ENCODE measurements at places on chromosomes 1 and 21. TPM values are rescaled to one million over a fixed set of nuclear protein-coding genes. Genes with fewer than 3 reads are reported as not detected.

- DNase-seq, result no peak
Measured at GRCh38 chr1:221575605-221576004, 166.3 kb downstream of the DUSP10 start.

The TGFB2 gene
- 13.2 TPM for polyA plus RNA-seq

DNA sequence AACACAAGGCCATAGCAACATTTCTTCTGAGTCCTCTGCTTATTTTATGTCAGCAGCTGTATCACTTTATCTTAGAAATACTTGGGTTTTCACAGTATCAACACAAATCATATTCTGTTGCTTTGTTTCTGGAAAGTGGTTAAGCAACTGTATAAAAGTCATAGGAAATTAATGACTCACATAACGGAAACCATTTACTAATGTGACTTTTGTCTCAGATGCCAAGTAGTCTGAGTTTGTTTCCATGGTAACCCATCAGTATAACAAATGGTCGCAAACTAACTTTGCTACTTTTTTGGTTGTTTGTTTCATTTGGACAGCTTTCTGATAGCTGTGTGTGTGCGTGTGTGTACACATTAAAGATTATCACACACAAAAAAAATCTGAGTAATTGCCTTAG lies 31.1 kb downstream of the EEIG2 start:
- peak; percentile 73 for DNase-seq

DNA sequence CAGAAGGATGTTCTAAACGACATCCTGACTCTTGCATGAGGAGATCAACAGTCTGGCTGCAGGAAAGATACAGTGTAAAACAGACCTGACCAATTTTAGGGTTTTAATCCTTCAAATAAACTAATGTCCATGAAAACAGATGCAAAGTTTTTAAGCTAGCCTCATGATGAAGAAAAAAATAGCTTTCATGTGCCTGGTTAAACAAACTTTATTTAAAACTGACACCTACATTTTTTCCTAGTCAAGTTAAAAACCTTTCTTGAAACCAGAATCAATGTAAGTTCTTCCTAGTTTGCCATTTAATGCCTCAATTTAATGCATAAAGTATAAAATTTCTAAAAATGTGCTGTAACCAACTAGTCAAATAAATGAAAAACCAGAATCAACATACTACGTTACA lies 2.9 kb downstream of the WDR26 start:
- DNase-seq, result no peak

- no peak for DNase-seq
Measured at GRCh38 chr1:85404408-85404807, 60.6 kb downstream of the DDAH1 start.

DNA sequence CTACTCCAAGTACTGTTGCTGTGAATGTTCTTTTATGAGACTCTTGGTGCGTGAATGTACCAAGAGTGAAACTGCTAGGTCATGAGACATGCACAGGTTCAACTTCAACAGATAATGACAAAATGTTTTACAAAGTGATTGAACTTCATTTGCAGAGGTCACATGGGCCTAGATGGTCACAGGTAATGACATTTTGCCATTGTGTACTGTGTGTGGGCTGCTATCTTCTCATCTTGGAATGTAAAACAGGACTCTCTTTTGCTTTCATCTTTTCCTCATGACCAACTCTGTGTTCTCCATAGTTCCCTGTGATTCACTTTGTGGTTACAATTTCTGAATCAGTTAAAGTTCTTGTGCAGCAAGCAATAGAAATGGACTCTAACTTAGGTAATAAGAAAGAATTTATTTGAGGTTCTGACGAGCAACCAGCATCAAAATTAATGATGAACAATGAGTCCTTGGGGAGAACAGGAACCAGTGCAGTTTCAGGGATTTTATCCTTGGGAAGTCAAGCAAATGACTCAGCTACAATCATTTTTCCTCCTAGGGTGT lies 16.2 kb upstream of the TSNAX start:
- DNase-seq, result no peak

DNA sequence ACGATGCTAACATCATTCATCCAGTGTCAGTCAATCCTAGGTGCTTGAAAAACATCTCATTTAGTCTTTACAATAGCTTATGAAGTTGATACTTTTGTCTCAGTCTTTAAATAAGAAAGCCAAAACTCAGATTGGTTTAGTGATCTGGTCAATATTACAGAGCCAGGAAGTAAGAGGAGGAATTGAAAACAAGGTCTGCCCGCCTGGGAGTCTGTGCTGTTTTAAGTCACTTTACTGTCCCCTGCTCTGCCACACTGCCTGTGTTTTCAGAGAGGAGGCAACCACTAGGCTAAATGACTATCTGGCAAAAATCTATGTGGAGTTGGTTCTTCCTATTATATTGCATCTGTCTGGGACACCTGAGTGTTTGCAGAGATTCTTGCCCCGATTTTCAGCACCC lies 62.3 kb downstream of the ST6GALNAC3 start:
- no peak for DNase-seq

DNA sequence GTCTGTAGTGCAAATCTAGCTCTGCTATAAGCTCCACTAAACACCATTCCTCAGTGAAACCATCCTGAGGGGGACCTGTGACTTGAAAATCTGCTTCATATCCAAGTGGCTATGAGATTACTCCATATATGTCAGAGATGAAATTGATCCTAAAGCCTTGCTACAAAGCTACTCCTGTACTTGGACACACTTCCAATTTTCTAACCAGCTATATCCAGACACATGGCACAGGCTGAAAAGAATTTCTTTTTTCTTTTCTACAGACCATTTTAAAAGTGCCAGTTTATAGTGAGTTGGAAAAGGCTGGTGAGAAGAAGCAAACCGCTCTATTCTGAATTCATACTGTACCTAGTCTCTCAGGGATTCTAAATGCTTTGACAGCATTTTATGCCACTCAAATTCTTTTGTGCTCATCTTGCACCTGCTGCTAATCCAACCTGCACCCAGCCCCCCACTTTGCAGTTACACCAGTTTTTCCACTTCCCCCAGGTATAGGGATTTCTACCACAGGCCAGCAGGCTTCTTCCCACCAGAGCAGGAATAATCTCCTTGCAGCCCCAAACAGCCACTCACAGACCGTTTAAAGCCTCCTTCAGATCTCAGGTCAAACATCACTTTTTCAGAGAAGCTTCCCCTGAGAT lies 112.5 kb downstream of the RERE start:
- DNase-seq, result no peak

- DNase-seq, result no peak
Measured at GRCh38 chr1:105544475-105544874, 1512.0 kb upstream of the PRMT6 start.

The TAS1R3 gene
- 0.70 TPM for polyA plus RNA-seq

GRCh38 chr1:33863779-33864178 lies at the start of gene HMGB4:
Gene HMGB4 (plus strand): TSS chr1:33864079. CDS start chr1:33864192, 113 bp downstream.
- no peak for DNase-seq

The HES3 gene
- polyA plus RNA-seq, result not detected

The RIPPLY3 gene
- 2.8 TPM for polyA plus RNA-seq

DNA sequence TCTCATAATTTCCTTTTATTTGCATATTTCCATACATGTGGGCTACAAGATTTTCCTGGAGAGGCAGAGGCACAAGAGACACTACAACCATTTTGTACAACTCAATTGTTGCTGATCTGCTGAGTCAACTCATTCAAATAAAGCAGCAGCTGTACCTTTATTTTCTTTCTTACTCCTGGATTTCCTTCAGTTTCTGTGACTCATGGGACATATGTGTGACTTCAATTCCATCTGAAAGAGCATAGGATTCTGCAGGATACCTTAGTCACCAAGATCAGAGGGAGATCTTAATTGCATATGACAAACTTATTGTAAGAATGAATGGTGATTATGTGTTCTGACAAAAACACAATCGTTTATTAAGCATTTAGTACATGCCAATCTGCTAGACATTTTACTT lies 2219.4 kb downstream of the NCAM2 start:
- no peak for DNase-seq

The TRNP1 gene
- 8.2 TPM for polyA plus RNA-seq

DNA sequence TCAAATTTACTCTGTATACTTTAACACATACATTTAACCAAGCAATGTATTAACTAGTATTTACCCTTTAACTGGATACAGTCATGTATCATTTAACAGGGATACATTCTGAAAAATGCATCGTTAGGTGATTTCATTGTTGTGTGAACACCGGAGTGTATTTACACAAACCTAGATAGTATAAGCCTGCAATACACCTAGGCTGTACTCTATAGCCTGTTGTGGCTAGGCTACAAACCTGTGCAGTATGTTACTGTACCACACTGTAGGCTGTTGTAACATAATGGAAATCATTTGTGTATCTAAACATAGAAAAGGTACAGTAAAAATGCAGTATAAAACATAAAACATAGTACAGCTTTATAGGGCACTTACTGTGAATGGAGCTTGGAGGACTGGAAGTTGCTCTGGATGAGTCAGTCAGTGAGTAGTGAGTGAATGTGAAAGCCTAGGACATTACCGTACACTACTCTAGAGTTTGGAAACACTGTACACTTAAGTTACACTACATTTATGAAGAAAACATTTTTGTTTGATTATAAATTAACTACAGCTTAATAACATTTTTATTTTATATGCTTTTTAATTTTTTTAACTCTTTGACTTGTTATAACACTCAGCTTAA lies 21.3 kb downstream of the RGS4 start:
- DNase-seq, result no peak

The KDM5B gene
- polyA plus RNA-seq, result 89.6 TPM

The TBX15 gene
- 0.26 TPM for polyA plus RNA-seq

The DENND2D gene
- polyA plus RNA-seq, result 20.0 TPM

DNA sequence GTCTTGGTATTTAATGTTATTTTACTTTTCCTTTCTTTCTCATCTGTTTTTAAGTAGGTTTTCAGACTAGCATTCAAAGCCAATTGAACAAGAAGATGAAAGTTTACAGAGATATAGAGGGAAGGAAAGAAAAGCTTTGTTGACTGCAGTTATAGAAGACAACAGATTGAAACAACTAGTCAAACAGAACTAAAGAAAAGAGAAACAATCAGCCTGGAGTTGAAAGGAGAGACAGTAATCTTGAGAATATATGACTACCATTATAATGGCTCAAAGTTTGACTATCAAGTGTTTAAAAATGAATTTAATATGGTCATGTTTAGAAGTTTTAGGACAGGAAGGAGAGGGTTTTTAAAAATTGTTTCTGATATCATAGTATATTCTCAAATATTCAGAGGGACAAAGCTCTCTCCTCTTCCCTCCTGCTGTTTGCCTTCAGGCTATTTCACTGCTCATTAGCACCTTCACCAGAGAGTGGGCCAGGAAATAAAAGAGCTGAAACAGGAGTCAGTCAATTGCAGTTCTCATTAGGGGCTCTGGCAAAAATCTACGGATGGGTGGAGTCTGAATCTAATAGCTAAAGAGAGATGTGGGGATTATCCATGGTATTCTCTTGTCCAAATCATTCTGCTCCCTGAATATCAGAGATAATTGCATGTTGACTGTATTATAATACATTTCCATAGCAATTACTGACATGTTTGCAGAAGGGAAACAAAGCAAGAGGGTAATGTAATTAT lies 577.8 kb downstream of the BRINP3 start:
- no peak for DNase-seq

DNA sequence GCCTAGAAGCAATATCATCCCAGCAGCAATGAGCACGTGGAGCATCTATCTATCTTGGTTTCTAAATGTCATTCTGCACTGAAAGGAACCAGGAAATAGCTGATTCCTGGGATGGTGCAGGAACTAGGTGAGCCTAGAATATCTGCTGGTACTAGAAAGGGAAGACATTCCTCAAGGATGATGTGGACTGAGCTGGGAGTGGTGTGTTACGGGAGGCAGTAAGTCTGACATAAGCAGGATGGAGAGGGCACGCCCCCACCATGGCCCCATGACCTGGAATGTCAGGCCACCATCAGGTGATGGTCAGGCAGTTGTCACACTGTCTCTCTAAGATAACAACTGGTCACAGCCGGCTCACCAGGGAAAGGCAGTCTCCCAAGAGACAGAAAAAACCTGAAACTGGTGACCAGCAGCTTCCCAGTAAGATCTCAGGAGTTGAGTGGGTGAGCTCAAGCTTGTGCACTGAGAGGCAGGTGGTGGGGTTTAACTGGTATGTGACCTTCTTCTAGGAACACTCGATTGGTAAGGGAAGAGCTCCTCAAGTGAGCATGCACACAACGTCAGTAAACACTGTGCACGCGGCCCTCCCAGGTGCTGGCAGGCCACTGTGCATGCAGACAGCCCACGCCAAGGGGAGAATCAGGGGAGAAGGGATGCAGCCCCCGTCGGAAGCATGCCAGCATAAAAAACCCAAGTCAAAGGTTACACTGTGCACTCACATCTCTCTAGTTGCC lies 148.7 kb downstream of the ADSS2 start:
- DNase-seq, result no peak

The KIF17 gene
- polyA plus RNA-seq, result 4.8 TPM

GRCh38 chr21:22174746-22175145 lies 1176.5 kb downstream of the NCAM2 start:
- DNase-seq, result no peak

The PTGS2 gene
- polyA plus RNA-seq, result 1.1 TPM

- DNase-seq, result no peak
Measured at GRCh38 chr1:3440711-3441409, 13.6 kb upstream of the ARHGEF16 start.

DNA sequence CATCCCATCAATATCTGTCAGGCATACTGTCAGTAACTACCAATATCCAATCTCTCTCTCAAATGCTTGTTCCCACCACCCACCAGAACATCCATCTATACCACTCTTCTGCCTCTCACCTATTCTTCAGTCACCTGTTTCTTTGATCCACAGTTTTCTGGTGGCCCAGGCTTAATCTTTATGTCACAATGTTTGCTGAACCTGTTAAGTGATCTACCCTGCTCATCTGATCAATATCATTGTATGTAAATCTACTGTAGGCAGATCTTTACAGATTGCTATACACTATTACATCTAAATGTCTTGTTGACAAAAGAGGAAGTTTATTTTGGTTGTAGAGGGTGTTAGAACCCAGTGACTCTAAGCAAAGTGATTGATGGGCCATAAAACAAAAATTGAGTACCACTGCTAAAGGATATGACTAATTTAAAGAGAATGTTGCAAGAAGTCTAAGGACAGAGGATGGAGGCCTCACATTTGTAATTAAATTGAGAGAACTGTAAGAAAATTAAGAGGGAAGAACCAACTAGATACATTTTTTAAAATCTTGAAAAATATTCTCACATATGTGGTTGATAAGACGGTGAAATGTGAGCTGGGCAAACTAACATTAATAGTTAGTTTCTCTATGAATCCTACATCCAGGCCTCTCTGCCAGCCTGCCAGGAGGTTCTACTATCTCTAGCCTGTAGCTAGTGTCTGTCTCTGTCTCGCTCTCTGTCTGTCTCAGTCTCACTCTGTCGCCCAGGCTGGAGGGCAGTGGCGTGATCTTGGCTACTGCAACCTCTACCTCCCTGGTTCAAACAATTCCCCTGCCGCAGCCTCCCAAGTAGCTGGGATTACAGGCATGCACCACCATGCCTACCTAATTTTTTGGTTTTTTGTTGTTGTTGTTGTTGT lies 34.1 kb downstream of the EGLN1 start:
- no peak for DNase-seq

GRCh38 chr1:70990469-70991253 lies 57.0 kb downstream of the PTGER3 start:
- no peak for DNase-seq

The KHDC4 gene
- polyA plus RNA-seq, result 44.1 TPM

All from left renal cortex interstitium (tissue), 4 donors.